ENCODE measurements at places on chromosomes 4 and X.

DNA sequence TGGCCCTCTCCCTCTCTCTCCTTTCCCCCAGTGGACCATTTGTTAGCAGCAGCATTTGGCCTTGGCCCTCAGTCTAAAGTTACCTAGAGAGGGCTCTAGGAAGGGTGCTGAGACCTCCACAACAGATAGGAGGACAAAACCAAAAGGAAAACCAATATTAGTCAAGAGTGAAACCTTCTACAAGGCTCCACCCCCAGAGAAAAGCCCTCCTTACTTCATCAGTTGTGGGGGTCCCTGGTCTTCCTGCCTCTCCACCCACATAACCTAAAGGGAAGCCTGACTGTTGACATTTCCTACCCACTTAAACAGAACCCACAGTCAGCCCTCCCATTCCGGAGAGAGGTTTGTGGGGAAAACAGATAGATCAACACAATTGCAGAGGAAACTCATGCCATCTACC lies 4.7 kb upstream of the CD40LG start:
- no peak for DNase-seq

- no peak for DNase-seq
Observed at GRCh38 chr4:15188605-15189539, 186.6 kb downstream of the CPEB2 start.

DNA sequence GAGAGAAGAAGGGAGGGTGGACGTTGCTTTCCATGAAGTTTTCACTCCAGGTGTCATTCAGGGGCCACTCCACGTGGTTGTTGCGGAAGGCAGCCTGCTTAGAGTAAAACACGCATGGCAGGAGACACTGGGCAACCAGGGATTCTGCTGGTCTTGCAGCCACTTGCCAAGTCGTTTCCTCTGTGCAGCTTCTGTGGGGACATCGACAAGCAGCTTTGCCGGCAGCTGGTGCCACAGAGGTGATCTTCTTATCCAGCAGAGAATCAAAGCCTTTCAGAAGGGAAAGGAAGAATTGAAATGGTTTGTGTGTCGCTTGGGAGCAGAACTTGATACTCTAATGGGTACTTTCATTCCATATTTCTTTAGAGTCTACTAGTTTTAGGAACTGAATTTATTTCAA lies 867.1 kb upstream of the TENM3 start:
- no peak for DNase-seq

DNA sequence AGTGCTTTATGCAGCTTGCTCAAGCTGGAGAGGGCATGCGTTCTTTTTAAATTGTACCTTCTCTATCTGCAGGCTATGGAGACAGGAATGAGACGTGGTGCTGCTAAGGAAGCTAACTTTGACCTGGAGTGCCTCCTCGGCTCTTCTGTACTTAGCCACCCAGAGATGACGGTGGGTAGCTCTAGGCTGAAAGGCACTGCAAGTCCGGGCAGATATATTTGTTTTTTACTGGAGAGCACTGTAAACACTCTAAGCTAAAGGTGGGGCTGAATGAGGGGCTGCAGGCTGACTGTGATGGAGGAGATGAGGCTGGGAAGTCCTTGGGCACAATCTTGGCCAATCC lies 12.1 kb downstream of the ELF4 start:
- DNase-seq = no peak

GRCh38 chrX:1421433-1422134 lies 29.7 kb upstream of the SLC25A6 start:
- DNase-seq = no peak

DNA sequence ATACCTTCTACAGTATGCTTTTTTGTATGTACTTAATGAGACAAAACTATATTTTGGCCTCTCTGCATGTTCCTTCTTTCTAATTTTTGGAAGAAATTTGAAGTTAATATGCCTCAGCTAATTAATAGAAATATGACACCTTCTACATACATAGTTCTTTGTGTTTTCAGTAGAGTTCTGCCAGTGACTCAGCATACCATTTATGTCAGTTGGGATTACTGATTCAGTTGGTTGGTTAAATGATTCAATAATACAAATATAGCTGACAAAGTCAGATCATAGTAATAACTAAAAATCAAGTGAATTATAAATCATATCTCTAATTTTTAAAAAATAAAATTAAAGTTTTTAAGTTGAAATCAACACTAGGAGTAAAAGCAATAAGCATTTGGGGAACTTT lies 16.8 kb downstream of the BTC start:
- DNase-seq = no peak

All from GM04504 (cell line).